Activated CD4-positive, alpha-beta T cell treated with anti-CD3 and anti-CD28 coated beads, Interleukin-2, amount 10 ng/mL, durations not matched to agents 24 days and 14 days (primary cell): ENCODE measurements at places on chromosomes 7 and 10. TPM values are rescaled to one million over a fixed set of nuclear protein-coding genes. Genes with fewer than 3 reads are reported as not detected.

PNLIPRP2 gene
- total RNA-seq = not detected in 2 replicates

GPNMB gene
- total RNA-seq = 0.95 and 1.3 TPM in 2 replicates

CCL24 gene
- total RNA-seq = not detected in 2 replicates

GRCh38 chr10:133179128-133179520, 19.1 kb downstream of the KNDC1 start:
- no peak for DNase-seq

GRCh38 chr7:69843653-69844052, 245.4 kb downstream of the AUTS2 start:
- DNase-seq = no peak

DNA sequence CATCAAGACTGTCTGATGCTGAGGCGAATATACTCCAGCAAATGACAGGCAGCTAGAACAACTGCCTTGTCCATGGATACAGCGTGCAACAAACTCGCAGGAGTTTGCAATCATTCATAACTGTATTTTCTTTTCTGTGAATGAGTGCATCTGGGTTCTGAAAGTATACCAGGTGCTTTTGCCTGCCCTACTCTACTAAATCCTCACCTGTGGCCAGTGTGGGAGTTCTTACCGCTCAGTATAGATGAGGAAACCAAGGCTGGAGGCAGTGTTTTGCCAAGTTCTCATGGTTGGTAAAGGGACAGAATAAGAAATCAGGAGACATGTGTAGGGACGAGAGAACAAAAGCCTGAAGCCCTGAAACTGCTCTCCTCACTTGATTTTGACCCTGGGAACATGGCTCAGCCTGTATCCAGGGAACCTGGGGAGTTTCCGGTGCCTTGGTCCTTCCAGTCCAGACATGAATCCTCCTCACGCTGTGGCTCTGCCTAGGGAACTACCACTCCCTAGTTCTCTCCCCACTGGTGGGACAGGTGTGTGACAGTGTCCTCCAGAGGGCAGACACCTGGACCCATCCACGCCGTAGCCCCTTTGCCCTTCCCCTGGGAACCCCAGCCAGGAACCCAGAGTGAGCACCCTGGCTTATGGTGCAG, 142.0 kb downstream of the CDH23 start:
- DNase-seq = no peak

DNA sequence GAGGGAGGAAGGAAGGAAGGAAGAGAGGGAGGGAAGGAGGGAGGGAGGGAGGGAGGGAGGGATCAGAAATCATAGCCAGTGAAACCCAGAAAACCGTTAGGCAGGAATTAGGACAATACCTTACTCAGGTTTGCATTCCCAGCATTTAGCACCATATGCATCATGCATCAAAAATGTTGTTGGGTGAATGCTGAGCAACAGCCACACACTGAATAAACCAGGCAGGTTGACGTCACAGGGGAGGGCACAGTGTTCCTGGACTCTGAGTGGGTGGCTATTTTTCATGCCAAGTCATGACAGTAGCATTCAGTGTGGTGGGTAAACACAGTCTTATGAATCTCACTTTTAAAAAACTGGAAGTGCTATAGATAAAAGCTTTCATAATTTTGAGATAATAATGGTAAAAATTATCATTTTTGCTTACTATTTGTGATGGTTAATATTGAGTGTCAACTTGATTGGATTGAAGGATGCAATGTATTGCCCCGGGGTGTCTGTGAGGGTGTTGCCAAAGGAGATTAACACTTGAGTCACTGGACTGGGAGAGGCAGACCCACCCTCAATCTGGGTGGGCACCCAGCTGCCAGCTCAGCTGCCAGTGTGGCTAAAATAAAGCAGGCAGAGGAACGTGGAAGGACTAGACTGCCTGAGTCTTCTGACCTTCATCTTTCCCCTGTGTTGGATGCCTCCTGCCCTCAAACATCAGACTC, 199.1 kb upstream of the PRKCQ start:
- peak; percentile 40 for DNase-seq
